ENCODE measurements at places on chromosomes 7 and 10. TPM values are rescaled to one million over a fixed set of nuclear protein-coding genes. Genes with fewer than 3 reads are reported as not detected.

Gene STOX1
- total RNA-seq = not detected

Gene SPDYE1
- total RNA-seq = not detected

Gene TMEM236
- 1.1 TPM for total RNA-seq

Gene INTS1
- total RNA-seq = 59.8 TPM

Gene MGAM2
- 0.49 TPM for total RNA-seq

Gene GPNMB
- 139 TPM for total RNA-seq

DNA sequence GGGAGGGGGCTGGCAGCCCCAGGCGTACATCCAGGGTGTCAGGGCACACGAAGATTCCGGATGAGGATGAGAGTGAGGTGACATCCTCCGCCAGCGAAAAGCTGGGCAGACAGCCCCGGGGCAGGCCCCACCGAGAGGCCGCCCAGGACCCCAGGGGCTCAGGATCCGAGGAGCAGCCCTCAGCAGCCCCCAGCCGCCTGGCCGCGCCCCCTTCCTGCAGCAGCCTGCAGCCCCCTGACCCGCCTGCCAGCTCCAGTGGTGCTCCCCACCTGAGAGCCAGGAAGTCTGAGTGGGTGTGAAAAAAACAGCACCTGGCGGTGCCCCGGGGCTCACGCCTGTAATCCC, 3.2 kb downstream of the GJD4 start:
- H3K4me1 ChIP-seq = peaks cover 4% of the 10 kb centered on the region
- no peak overlapping the region for H3K27ac ChIP-seq
- H3K36me3 ChIP-seq = no peaks in the 10 kb centered on the region
- H3K4me3 ChIP-seq = peak overlapping the region; percentile 69
- DNase-seq = no peak

DNA sequence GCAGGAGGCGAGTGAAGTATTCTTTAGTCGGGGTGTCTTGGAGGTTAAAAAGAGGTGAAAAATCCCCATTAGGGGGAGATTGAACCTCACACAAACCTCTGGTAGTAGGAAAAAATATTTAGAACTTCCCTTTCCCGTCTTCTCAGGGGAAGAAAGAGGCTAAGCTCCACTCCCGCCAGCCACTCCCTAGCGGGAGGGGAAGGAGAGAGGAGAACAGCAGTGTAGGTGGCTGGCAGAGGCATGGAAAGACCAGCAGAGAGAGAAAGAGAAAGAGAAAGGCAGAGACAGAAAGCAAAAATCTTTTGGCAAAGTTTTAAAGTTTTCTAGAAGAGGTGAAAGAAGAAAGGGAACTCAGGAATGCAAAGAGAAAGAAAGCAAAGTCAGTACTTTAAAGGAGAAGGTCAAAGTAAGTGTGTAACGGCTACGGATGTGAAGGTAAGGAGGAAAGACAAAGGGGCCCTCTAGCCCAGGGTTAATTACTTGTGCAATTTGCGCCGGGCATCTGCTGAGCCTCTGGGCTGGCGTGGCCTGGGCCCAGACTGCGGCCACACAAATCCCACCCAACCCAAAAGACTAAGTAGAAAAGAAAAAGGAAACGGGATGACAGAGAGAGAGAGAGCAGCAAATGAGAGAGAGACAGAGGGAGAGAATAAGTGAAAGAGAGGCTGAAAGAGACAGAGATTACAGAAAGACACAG, 72.3 kb upstream of the ZNF746 start:
- H3K4me1 ChIP-seq = no peaks in the 10 kb centered on the region
- peaks cover 8% of the 10 kb centered on the region for H3K36me3 ChIP-seq
- no peak overlapping the region for H3K27ac ChIP-seq
- DNase-seq = no peak
- no peak overlapping the region for H3K4me3 ChIP-seq

DNA sequence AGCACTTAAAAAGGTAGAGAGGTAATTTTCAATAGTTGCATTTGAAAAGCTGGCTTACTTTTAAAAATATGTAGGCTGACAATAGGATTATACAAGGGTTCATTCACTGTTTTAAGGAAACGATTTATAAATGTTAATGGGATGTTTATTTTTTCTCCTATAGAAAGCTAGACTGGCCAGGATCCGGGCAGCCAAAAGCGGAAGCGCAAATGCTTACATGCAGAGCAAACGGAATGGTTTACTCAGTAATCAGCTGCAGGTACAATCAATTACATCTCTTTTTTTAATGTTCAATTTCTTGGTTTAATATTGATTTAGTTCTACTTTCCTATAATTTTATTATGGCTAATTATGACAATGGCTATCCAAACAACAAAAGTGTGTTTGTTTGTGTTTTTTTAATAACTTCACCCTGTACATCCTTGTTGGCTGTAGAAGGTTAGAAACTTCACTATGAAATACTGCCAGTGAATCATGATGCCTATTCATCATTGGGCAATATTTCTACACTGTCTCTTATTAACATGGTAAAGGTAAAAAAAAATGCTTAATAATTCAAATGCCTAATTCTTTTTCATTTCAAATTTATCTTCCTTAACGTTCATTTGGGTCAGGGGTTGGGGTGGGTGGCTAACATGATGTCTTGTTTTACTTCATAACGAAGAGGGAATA, 116.4 kb downstream of the TSPAN12 start:
- H3K27ac ChIP-seq = no peak overlapping the region
- H3K4me1 ChIP-seq = no peaks in the 10 kb centered on the region
- no peaks in the 10 kb centered on the region for H3K36me3 ChIP-seq
- H3K4me3 ChIP-seq = no peak overlapping the region
- H3K27me3 ChIP-seq = no peaks in the 10 kb centered on the region

DNA sequence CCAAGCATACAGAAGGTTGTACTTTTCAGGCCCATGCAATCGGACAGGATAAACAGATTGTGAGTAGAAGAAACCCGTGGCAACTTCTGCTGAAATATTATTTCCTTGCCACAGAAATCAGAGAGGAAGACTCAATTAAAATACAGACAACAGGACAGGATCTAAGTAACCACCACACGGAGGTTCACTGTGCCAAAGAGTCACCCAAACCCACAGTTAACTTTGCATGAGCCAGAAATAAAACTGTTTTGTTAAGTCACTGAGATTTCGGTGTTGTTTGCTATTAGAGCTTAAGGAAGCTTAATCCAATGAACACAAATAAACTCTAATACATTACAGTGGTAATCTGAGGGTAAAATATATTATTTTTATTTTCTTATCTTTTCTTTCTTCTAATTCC, 14.0 kb downstream of the PNPLA8 start:
- no peaks in the 10 kb centered on the region for H3K27me3 ChIP-seq
- no peak overlapping the region for H3K27ac ChIP-seq
- DNase-seq = no peak
- H3K36me3 ChIP-seq = peaks cover 3% of the 10 kb centered on the region

DNA sequence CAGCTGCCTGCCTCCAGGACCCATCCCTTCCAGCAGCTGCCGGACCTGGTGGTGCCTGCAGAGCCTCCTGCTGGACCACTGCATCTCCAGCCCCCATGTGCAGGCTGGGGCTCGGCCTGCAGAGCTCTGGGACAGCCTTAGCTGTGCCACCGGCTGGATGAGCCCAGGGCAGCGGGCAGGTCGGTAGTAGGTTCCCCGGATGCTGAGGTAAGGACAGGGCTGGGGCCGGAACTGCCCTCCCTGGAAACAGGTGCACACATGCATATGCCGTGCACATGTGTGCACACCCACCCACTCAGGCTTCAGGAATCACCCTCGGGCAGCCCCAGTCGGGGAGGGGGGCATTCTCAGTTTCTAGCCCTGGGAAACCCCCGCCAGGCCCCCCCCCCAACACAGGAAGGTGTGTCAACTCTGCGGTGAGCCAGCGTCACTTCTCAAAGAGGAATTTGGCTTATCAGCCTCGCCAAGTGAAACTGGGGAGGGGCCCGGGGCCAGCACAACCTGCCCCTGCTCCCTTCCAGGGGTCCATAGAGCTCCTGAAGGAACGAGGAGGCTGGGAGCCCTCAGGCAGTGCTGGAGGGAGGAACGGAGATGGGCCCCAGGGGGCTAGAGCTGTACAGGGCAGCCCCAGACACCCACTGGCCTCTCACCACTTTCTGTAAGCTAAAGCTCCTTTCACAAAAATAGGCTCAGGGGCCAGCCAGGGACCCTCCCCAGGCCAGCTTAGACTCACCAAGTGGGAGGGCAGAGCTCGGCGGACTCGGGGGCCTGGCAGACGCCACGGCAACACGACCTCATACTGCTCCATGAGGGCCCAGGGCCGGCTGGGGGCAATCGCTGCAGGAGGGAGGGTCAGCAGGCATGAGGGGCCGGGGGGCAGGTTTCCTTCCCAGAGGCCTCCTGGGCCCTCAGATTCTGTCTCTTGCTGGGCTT, 1.7 kb downstream of the ADAM8 start:
- no peak for DNase-seq
- peaks cover 9% of the 10 kb centered on the region for H3K4me1 ChIP-seq
- no peaks in the 10 kb centered on the region for H3K27me3 ChIP-seq
- H3K4me3 ChIP-seq = peak overlapping the region; percentile 58
- H3K36me3 ChIP-seq = peaks cover 10% of the 10 kb centered on the region

GRCh38 chr7:2824678-2825461, 19.2 kb downstream of the GNA12 start:
- H3K4me1 ChIP-seq = peaks cover 10% of the 10 kb centered on the region
- H3K4me3 ChIP-seq = no peak overlapping the region
- H3K27me3 ChIP-seq = no peaks in the 10 kb centered on the region

DNA sequence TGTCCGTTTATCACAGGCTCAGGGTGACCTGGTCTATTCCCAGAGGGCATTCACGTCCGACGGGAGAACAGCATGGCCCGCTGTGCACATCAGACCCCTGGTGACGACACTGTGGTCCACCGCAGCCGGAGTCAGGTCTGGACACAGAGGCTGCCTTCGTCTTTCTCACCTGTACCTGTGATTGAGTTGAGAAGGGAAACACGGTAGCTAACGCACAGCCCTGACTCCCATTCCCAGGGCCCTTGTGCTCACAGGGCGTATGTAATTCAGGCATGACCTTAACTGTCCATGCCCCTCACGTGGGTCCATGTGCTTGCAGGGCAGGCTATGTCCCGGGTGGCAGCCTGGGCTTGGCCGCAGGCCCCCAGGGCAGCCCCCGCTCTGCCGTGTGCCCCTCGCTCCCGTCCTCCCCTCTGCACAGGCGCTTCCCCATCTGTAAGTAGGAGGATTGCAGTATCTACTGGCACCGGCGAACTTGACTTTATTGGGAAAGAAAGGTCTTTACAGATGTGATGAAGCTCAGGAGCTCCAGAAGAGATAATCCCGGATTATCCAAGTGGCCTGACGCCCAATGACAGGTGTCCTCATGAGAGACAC, 221.3 kb upstream of the TCERG1L start:
- no peak for DNase-seq
- no peaks in the 10 kb centered on the region for H3K4me1 ChIP-seq
- H3K36me3 ChIP-seq = no peaks in the 10 kb centered on the region
- no peak overlapping the region for H3K27ac ChIP-seq

DNA sequence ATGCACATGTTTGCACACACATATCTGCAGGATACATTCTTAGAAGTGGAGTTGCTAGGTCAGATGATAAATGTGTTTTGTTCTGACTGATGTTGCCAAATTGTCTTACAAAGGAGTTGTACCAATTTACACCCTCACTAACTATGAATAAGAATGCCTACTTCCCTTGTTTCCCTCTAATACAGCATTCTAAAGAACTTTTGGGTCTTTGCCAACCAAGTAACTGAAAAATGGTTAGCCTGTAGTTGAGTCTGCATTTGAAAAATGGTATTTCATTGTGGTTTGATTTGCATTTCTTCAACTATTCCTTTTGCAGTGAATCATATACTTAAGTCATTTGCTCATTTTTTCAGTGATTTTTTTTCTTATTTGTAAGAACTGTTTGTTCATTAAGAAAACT, 48.4 kb downstream of the TMEM26 start:
- no peak overlapping the region for H3K27ac ChIP-seq
- H3K36me3 ChIP-seq = no peaks in the 10 kb centered on the region
- H3K4me3 ChIP-seq = no peak overlapping the region
- DNase-seq = no peak
- peaks cover 23% of the 10 kb centered on the region for H3K4me1 ChIP-seq

- no peaks in the 10 kb centered on the region for H3K27me3 ChIP-seq
- peaks cover 4% of the 10 kb centered on the region for H3K36me3 ChIP-seq
- H3K4me1 ChIP-seq = peaks cover 24% of the 10 kb centered on the region
Observed at GRCh38 chr7:139693651-139694388, 84.0 kb downstream of the HIPK2 start.

- peak overlapping the region; percentile 66 for H3K4me3 ChIP-seq
- H3K27ac ChIP-seq = peak overlapping the region; percentile 89
- no peaks in the 10 kb centered on the region for H3K36me3 ChIP-seq
- DNase-seq = no peak
- H3K27me3 ChIP-seq = no peaks in the 10 kb centered on the region
- H3K4me1 ChIP-seq = peaks cover 39% of the 10 kb centered on the region
Observed at GRCh38 chr7:47452715-47453092, 129.2 kb downstream of the TNS3 start.

DNA sequence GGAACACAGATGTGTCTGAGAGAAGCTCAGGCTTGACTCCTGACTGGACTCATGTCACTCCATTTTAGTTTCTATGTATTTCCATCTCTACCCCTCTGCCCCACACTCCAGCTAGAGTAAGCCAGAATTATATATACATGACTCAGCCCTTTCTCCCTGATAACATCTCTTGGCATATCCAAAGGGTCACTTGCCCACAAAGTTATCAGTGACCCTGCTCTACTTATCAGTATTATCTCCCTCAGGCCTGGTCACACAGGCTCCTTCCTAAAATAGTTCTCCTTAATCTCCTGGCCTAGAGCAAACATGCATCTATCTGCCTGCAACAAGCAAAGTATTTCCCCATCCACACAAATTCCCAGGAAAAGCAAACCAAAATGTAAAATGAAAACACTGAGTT, 598.3 kb downstream of the SUGCT start:
- no peak for DNase-seq
- H3K36me3 ChIP-seq = no peaks in the 10 kb centered on the region
- H3K4me1 ChIP-seq = no peaks in the 10 kb centered on the region
- H3K27me3 ChIP-seq = no peaks in the 10 kb centered on the region

DNA sequence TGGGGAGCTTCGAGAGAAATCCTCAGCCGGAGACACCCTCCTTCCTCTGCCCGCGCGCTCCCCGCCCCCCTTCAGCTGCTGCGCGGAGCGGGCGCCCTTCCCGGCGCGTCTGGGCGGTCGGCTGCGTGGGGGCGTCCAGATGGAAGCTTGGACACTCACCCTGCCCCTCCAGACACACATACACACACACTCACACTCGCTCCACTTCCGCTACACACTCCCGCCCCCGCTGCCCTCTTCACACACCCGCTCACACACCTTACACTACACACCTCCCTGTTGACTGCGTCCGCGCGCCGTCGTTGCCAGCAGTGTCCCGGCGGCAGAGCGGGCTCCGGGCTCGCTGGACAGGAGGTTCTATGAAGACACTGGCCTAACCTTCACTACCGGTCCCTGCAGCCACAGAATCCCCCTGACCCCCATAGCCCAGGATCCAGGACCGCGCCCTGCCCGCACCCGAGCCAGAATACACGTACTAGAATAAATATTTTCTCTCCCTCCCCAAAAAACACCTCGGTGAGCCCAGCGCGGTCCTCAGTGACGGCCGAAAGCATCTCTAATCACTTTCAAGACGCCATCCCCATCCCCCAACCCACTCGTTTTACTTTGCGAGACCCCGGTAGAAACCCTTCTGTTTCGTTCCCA, 1.1 kb upstream of the EGR2 start:
- no peak for DNase-seq
- H3K4me3 ChIP-seq = peak overlapping the region; percentile 95
- no peaks in the 10 kb centered on the region for H3K27me3 ChIP-seq
- peak overlapping the region; percentile 79 for H3K27ac ChIP-seq
- H3K4me1 ChIP-seq = peaks cover 20% of the 10 kb centered on the region

GRCh38 chr10:119112056-119112455, 8.1 kb downstream of the DENND10 start:
- DNase-seq = no peak
- no peak overlapping the region for H3K27ac ChIP-seq
- H3K4me1 ChIP-seq = no peaks in the 10 kb centered on the region
- no peaks in the 10 kb centered on the region for H3K27me3 ChIP-seq
